ENCODE measurements at places on chromosomes 1 and 21.

- no peak for DNase-seq
Measured at GRCh38 chr1:246572785-246573184, 6.5 kb downstream of the CNST start.

- no peak for DNase-seq
Measured at GRCh38 chr1:50060279-50060678, 36.5 kb upstream of the AGBL4 start.

- no peak for DNase-seq
Measured at GRCh38 chr1:31523769-31524168, 52.5 kb upstream of the TINAGL1 start.

DNA sequence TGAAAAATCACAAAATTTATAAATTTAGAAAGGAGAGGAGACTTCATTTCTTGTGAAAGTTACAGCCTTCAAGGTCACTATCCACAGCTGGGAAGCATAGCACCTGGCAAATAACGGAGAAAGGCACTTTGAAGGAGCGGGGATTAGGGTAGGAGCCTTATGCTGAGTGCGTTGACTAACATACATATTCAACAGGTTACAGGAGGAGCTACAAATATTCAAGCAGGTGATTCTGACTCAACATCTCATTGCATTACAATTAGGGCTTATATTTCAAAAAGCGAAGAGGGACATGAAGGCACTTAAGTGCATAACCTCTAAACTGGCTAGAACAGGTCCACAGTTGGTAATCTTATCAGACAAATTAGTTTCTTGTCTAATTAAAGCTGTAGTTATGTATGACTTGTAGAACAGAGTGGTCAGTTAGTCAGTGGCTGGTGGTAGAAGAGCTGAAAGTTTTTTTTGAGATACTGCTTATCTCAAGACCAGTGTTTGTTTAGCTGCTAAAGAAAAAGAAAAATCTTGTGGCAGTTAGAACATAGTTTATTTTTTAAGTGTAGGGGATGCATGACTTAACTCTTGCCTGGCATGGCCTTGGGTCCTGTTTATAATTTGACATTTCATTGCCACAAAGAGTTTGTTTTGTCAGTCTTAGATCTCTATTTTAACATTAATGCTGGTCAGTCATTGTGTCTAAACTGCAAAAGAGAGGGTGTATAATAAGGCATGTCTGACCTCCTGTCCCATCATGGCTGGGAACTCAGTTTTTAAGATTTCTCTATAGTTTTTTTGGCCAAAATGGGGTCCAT, 311.5 kb downstream of the DUSP10 start:
- no peak for DNase-seq

- no peak for DNase-seq
Measured at GRCh38 chr1:197100677-197101076, 33.6 kb upstream of the F13B start.

- DNase-seq, result no peak
Measured at GRCh38 chr1:62057641-62058290, 136.9 kb upstream of the L1TD1 start.

- no peak for DNase-seq
Measured at GRCh38 chr1:194474701-194475100, 1288.3 kb upstream of the B3GALT2 start.

DNA sequence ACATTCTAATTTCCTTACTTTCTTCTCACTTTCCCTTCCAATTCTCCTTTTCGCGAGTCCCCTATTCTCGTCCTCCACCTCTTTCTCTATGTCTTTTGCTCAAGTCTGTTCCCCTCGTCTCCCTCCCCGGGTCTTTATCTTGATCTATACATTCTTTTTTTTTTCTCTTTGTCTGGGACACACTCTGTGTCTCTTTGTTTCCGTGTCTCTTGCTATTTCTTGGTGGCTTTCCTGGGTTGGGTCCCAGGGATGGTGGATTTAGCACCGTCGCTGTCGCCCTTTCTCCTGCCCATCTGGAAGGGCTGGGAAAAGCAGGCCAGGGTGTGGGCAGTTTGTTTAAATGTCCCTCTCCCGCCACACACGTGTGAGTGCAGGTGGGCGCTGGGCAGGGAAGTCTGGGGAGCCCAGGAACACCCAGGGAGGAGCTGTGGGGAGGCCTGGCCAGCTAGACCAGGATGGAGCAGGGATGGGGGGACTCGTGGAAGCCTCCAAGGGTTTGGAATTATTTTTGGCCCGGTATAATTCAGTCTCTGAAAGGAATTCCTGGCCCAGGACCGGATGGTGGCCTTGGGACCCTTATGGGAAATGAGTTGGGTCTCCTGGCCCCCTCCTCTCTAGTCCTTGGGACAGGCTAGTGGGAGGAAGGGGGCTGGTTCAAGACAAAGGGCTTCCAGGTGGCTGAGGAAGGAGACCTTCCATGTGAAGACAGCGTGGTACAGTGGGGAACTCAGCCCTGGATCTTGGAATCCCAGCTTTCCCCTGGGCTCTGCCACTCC, 9.5 kb upstream of the ID3 start:
- DNase-seq, result no peak

- DNase-seq, result no peak
Measured at GRCh38 chr21:44265734-44266270, 4.1 kb upstream of the DNMT3L start.

DNA sequence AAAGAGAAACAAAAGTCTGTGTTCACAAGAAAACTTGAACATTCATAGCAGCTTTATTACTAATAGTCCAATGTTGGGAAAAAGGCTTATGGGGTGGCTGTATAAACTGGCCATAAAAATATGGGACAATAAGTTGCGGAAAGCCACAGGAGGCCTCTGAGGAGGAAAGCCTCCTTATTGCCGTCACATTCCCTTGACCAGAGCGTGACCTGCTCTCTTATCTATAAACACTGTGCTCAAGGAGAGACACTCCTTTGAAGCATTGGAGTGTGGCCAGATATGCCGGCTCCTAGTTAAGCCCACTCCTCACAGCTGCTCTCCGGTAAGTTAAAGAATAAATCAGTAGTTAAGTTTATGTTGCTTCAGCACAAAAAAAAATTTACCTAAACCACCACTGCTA, 19.7 kb downstream of the OR6Y1 start:
- no peak for DNase-seq

GRCh38 chr21:41868062-41868710, 11.0 kb downstream of the PRDM15 start:
- no peak for DNase-seq

Measured in progenitor cell of endocrine pancreas (in vitro differentiated cells).